ENCODE measurements at places on chromosomes 2 and 18.

DNA sequence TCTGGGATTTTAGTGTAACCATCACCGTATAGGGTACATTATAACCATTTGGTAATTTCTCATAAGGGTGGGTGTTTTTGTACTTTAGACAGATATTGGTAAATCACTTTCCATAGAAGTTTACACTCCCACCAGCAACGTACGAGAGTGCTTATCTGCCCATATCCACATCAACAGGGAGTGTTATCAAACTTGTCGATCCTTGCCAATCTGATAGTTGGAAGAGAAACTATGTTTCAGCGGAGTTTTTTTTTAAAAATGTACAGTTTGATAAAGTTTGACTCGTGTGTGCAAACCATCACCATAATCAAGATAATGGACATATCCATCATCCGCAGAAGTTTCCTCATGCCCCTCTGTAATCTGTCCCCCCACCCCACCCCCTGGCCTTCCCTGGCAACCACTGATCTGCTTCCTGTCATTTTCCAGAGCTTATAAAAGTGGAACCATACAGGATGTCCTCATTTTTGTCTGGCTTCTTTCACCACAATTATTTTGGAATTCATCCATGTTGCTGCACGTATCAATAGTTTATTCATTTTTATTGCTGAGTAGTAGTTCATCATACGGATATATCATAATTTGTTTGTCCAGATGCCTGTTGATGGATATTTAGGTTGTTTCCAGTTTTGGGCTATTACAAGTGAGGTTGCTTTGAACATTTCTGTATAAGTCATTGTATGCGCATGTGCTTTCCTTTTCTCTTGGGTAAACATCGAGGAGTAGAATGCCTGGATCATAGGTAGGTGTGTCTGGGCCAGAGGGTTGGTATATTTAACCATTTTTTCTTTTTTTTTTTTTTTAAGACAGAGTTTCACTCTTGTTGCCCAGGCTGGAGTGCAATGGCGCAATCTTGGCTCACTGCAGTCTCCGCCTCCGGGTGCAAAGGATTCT is 18.6 kb downstream of the GLI2 start:
- no peak for DNase-seq

GRCh38 chr2:18455236-18455862 is 105.1 kb downstream of the RDH14 start:
- no peak for DNase-seq

DNA sequence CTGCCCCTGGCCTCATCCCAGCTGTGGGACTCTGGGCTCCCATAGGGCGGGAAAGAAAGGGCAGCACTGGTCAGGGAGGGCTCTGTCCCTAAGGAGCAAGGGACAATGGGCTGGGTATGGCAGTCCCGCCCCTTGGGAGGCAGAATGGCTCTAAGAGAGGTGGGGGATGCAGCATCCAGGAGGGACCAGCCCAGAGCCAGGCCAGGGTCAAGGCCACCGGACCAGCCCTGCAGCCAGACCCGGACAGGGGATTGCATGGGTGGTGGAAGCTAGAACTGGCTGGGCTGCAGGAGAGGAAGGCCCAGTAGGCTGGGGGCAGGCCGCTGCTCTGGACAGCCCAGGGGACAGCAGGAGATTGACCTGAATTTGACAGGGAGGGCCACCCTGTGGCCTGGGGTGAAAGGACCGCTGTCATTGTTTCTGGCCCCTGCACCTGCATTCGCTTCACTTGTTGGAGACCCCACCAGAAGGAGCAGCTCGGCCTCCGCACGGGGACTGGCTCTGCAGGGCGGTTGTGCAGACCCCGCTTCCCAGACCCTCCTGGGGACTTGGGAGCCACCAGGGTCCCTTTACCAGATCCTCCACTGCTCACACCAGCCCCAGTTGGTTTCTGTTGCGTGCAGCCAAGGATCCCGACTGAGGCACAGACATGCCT is 14.6 kb downstream of the RAMP1 start:
- no peak for DNase-seq

DNA sequence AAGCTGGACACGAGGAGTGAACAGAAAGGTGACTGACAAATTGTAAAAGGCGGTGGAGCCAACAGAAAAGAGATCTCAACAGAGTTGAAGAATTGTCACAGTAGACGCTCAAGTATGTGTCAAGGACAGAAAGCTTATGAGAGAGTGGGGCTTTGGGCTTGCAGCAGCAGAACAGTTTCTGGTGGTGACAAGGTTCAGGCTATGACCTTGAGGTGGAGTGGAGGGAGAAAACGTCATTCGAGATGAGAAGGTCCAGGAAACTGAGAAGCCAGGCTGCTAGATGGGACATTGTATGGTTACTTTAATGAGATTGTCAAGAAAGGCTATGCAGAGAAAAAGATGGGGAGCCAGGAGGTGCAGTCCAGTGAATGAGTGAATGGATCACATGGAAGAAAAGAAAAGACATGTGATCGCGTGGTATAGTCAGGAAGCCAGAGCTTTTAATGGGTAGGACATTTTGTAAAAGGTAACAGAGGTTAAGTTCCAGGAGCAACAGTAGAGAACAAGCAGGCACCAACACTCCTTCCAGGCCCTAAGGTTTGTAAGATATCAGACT is 91.1 kb upstream of the EPC2 start:
- no peak for DNase-seq

- DNase-seq: no peak
Observed at GRCh38 chr2:28267282-28267681, 125.4 kb upstream of the FOSL2 start.

GRCh38 chr2:64327129-64327509 is 126.8 kb upstream of the LGALSL start:
- DNase-seq: no peak

DNA sequence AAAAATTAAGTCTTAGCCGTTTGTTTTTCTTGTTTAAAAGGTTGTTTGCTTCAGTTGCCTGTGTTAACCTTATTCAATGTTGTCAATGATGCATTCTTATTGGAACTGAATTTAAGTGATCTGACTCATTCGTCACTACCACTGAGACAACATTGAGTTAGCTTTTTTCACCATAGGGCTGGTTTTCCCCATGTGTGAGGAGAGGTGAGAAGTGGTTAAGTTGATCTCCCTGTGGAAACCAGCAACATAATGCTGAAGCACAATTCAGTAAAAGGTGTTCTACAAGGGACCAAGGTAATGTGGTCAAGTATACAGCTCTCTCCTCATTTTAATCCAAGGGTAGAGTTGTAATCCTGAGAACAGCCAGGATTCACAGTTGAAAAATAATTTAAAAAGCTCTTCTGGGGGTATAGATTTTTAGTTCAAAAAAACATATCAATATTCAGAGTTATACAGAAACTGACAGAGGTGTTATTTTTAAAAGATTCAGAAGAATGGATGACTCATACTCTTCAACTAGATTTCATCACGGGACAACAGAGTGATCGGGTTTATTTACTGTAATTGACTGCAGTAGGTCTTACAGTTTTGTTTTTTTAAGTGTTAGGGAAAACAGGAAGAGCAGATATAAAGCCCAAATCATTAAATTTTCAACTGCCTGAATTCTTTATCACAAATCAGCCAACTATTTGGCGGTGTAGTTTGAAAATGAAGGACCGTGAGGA is 12.6 kb downstream of the NOP58 start:
- DNase-seq: no peak

DNA sequence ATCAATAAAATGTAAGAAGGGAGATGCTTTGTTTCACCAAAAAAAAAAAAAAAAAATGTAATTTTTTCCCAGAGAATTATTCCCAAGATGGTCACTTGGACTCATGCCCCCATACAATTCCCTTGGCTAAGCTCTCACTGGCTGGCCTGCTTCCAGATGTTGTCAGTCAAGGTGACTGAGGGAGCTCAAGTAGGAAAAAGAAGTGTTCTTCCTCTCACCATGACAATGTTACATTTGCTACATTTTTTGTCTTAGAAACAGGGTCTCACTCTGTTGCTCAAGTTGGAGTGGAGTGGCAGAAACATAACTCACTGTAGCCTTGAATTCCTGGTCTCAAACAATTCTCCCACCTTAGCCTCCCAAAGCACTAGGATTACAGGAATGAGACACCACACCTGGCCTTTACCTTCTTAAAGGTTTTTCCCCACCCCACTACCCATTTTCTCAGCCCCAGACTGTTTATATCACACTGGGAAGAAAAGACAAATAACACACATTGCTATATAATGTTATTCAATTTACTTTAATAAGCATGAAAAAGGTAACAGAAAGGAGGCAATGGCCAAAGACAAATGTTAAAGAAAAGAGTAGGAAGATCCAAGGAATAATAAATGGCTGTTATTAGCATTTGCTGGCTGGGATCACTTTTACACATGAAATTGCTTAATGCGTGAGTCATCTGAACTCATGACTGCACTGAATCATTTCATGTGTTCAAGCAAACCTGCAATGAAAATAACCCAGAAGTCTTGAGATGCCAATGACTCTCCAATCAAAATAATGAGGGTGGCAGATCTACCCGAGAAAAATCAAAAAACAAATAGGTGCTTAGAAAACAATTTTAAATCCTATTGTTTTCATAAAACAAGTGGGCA is 45.2 kb downstream of the ACVR1 start:
- no peak for DNase-seq

GRCh38 chr2:236173729-236174607 is 5.8 kb upstream of the GBX2 start:
- DNase-seq: no peak

DNA sequence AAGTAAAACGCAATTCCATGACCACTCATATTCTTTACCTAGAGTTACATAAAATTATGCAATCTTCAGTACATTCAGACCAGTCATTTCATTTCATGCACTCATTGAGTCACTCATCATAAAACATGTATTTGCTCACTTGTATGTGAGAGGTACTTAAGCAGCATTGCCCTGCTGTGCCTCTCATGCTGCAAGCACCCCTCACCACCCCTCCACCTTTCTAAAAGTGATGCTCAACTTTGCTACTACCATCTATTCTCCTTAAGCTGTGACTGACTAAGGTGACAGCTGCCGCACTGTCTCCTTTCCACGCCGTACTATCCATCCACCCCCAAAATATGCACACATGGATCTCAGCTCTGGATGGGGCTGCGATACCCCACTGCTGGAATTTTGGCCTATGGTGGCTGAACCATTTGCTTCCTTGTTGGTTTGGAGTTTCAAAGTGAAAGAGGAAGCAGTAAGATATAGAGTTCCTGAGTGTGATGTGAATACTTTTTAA is 7.2 kb downstream of the ARHGAP25 start:
- DNase-seq: no peak

GRCh38 chr2:10246831-10247230 is 55.9 kb upstream of the HPCAL1 start:
- no peak for DNase-seq

DNA sequence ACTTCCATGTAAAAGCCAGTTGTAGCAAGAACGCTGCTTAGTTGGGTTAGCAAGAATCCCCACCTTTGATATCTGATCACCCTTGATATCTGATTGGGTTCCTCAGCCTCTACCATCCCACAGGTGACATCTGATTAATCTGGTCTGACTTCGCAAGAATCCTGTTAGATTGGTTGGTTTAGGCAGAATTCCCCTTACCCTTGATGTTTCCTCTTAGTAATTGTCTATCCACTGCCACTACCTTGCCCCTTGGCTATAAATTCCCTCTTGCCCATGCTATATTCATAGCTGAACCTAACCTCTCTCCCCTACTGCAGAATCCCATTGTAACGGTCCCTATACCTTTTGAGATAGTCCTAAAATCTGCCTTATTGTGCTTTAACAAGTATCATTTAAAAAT is 33.1 kb downstream of the PRKRA start:
- DNase-seq: no peak

GRCh38 chr2:69437751-69438154 is 518 bp upstream of the NFU1 start:
- DNase-seq: no peak

DNA sequence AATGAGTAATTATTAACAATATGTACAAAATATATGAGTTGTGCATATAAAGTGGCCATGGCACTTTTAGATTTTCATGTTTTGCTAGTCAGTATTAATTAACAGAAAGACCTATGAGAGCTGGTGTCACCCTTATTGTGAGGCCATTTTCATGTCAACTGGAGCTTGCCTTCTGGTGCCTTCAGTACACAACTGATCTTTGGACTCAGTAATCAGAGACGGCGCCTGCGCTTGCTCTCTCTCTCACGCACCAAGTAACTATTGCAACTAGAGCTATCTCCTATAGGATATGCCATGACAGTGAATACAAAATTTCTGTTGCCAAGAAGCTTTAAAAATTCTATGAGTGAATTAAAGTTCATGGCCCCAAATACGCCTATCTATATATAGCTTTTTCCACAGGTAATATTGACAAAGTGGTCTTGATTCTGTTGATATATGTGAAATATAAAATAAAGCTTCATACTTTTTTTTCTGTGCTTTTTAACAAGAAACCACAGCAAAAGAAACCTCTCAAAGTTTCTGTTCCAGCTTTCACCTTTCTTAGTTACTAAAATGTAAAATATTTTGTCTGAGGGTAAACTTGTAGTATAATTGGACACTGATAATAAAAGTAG is 2.9 kb downstream of the SERTAD2 start:
- no peak for DNase-seq

DNA sequence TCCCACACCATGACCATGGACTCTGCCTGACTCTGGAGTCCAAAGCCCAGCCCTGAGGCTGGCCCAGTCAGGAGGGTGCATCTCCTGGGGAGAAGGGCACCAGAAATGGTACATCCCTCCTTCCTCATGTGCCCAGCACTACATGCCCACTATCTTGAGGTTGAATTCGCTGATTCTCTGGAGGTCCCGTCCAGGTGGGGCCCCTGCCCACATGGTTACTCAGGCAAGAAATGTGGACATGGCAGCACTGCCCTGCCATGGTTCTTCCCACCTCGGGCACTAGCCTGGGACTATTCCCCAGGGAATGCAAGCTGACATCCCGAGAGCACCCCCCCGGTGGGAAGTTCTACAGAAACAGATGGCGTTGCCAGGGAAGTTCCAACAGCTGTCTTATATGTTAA is 15.3 kb upstream of the HES6 start:
- no peak for DNase-seq
